Activated naive CD8-positive, alpha-beta T cell treated with anti-CD3 and anti-CD28 coated beads for 36 hours (primary cell): ENCODE measurements at places on chromosomes 1 and 21.

- no peak for DNase-seq
These were observed 45.6 kb upstream of the HFM1 start for GRCh38 chr1:91450260-91450659.

DNA sequence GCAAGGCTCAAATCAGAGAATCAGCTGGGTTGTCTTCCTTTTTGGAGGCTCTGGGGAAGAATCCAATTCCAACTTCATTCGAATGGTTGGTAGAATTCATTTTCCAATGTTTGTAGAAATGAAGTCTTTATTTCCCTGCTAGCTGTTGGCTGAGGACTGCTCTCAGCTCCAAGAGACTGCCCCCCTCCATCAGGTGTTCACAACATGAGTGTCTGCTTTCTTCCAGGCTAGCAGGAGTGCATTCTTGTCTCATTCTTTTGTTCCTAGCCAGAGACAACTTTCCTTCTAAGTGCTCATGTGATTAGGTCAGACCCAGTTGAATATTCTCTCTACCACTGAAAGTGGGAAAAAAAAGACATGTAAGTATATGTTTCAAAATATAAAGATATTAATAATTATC is 95.2 kb downstream of the HLX start:
- DNase-seq: no peak

- no peak for DNase-seq
These were observed 20.5 kb downstream of the TMEM51 start for GRCh38 chr1:15173863-15174614.

GRCh38 chr1:101548376-101548775 is 311.6 kb downstream of the S1PR1 start:
- no peak for DNase-seq
